ENCODE measurements at places on chromosomes 5 and 9.

DNA sequence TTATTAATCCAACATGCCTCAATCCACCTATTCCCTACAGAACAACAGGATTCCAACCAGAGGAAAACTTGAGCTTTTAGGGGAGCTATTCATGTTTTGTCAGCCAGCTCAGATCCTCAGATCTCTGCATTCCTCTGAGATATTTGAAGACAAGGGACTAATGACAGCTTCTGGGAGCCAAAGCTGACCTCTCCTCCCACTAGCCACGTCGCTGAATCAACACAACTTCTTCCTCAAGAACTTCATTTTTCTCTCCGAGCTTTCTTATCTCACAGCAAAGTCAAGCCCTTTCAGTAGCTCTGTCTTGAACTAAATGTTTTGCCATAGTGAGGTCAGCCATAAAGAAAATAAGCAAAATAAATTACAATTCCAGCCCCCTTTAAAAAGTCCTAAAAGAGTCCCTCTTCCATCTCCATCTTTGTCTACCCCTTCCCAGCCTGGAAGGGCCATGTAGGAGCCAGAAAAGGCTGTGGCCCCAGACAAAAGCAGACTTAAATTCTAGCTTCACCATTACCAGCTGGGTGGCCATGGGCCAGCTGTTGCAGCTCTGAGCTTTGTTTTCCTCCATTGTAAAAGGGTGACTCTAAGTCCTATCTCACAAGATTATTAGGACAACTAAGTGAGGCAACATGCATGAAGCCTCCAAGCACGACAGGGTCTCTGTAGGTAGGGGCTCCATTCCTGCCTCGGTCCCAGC, 65.0 kb downstream of the HSD17B3 start:
- no peak for DNase-seq

GRCh38 chr9:95343725-95344287, 26.3 kb upstream of the FANCC start:
- DNase-seq = no peak

GRCh38 chr5:119862619-119863018, 233.3 kb downstream of the FAM170A start:
- no peak for DNase-seq

DNA sequence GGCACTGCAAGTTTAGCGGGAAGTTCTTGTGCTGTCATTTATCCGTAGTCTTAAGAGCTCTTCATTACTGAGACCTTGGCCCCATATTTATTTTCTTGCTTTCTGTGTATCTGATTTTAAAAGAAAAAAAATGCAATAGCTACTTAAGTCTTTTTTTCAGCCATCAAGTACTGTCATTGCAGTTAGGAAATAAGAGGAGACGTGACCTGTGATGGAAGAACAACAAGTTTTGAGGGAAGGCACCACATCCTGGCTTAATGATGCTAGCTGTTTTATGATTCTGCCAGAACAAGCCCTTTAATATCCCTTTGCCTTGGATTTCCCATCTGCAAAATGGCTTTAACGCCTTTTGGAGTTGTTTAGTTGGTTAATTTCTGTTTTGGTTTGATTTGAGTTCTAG, 3.8 kb downstream of the RGMB start:
- no peak for DNase-seq

- no peak for DNase-seq
These were observed 120.0 kb downstream of the FER start for GRCh38 chr5:108867656-108868055.

DNA sequence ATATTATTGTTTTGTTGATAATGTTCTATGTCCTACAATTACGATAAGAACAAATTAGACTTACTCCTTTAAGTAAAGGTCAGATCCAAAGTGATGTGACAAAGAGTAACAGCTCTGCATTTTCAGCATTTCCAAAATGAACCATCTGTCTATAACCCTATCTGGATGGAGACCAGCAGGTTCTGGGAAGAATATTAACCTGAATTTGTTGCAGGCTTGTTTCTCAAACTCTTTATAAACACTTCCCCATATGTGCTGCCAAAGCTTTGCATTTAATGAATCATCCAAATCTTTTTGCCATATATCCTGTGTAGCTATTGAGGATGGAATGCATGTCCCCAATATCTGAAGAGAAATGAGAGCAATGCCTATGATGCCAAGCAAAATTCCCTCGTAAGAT, 198.9 kb upstream of the SLC27A6 start:
- no peak for DNase-seq

DNA sequence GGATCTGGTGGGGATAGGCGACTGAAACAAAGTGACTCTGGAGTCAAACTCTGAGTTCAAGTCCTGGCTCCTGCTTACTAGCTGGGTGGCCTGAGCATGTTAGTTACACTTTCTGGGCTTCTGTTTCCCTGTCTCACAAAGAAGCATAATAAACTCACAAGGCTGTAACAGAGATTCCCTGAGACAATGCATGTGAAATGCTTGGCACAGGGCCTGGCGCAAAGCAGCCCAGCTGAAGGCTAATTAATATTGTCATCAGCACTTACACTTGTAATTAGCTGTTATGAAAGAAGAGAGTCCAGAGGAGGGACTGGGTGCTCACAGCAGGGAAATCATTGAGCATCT, 64.1 kb upstream of the SPOCK1 start:
- DNase-seq = no peak

- DNase-seq = no peak
These were observed 32.9 kb downstream of the CXXC5 start for GRCh38 chr5:139681112-139681458.

GRCh38 chr9:27457445-27457844, 66.6 kb upstream of the IFNK start:
- no peak for DNase-seq

GRCh38 chr9:128891321-128892220, 9.6 kb downstream of the LRRC8A start:
- DNase-seq = no peak

GRCh38 chr5:135085133-135085935, 51.3 kb upstream of the PITX1 start:
- DNase-seq = no peak

DNA sequence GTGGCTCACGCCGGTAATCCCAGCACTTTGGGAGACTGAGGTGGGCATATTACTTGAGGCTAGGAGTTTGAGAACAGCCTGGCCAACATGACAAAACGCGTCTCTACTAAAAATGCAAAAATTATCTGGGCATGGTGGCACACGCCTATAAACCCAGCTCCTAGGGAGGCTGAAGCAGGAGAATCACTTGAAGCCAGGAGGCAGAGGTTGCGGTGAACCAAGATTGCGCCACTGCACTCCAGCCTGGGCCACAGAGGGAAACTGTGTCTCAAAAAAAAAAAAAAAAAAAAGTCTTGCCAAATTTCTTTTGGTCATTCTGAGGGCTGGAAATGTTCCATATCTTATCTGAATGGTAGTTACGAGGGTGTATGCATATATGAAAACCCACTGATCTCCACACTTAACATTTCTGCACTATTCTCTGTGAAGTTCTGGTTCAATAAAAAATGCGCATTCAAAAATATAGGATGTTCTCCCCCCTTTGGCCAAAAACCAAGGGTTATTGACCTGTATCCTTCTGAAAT, 13.5 kb upstream of the NIPAL4 start:
- DNase-seq = no peak

- DNase-seq = no peak
These were observed 1134.3 kb upstream of the C9orf72 start for GRCh38 chr9:28707616-28708015.

DNA sequence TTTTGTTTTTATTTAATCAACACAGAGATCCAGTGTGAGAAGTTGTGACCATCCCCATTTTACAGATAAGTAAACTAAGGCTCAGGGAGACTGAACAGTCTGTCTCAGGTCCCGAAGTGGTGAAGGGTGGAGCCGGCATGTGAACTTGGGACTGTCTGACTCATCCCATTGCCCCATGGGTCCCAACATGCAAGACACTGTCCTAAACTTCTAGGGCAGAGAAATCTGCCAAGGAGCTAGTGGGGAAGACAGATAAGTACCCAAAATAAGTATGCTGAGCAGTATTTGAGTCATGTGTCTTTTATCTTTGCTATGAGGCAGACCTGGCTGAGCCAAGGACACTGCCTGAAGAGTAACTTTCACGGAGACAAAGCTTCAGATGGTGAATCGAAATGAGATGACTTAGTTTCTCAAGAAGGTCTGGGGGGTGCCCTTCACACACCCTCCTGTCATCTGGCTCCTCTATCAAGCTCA, 64.3 kb upstream of the SLC25A51 start:
- no peak for DNase-seq

DNA sequence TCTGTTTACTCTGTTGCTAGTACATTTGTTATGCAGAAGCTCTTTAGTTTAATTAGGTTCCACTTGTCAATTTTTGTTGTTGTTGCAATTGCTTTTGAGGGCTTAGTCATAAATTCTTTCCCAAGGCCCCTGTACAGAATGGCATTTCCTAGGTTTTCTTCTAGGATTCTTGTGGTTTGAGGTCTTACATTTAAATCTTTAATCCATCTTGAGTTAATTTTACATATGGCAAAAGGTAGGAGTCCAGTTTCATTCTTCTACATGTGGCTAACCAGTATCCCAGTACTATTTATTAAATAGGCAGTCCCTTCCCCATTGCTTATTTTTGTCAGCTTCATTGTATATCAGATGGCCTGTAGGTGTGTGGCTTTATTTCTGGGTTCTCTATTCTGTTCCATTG, 792.4 kb downstream of the PTPRD start:
- no peak for DNase-seq

DNA sequence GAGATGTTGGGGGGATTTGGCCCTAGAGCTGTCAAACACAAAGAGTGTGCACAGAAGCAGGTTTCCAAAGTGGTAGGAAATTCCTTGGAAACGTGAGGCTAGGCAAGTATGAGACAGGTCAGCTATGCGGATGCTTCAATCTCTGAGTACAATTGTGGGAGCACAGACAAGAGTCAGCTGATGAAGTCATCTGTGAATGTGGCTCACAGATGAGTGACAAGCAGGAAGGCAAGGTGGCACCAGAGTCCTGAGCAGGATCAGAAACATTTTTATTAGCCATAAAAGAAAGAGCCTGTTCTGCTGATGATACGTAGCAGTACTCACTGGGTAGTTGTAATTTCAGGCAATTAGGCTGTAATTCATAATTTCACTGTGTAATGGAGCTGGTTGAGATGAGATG, 117.0 kb downstream of the DCP2 start:
- DNase-seq = no peak

- DNase-seq = no peak
These were observed 4.8 kb upstream of the NRARP start for GRCh38 chr9:137306850-137307254.

GRCh38 chr5:43227655-43228054, 35.6 kb downstream of the NIM1K start:
- DNase-seq = no peak

- DNase-seq = no peak
These were observed 58.8 kb upstream of the RAD23B start for GRCh38 chr9:107224252-107224651.

All from activated naive CD4-positive, alpha-beta T cell treated with anti-CD3 and anti-CD28 coated beads, Interleukin-2, amount 50 U/mL, for 16 hours (primary cell).